Trophoblast cell (in vitro differentiated cells and primary cell): ENCODE measurements at places on chromosomes 2 and 18.
A peak's percentile ranks its signal among the peaks of the same experiment; 100 is the strongest.

DNA sequence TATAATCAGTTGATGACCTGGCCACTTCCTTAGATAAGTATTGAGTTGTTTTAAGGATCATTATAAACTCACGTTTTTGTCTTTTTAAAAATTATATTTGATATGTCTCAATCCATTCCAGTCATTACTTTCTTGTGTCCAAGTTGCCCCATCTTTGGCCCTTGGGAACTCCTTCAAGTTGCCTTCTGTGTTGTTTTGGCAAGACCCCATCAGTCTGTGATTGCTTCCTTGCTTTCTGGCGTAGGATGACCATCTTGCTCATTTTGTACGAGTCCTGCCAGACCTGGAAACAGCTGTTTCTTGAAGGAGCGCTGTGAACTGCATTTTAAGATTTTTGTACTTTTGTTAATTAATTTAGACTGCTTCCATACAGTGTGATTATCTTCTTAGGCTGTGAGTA lies 68.9 kb upstream of the ITM2C start:
- peaks cover 11% of the 10 kb centered on the region for H3K36me3 ChIP-seq
- H3K27me3 ChIP-seq, result no peaks in the 10 kb centered on the region
- no peak overlapping the region for H3K4me3 ChIP-seq
- DNase-seq, result no peak
- peaks cover 4% of the 10 kb centered on the region for H3K4me1 ChIP-seq

- no peak overlapping the region for H3K27ac ChIP-seq
- H3K4me1 ChIP-seq, result no peaks in the 10 kb centered on the region
- no peaks in the 10 kb centered on the region for H3K36me3 ChIP-seq
- DNase-seq, result no peak
- no peaks in the 10 kb centered on the region for H3K27me3 ChIP-seq
Observed at GRCh38 chr2:103734911-103735310, 973.1 kb downstream of the TMEM182 start.

- no peak for DNase-seq
- H3K36me3 ChIP-seq, result no peaks in the 10 kb centered on the region
- H3K27me3 ChIP-seq, result no peaks in the 10 kb centered on the region
- H3K27ac ChIP-seq, result no peak overlapping the region
- H3K4me1 ChIP-seq, result peaks cover 10% of the 10 kb centered on the region
Observed at GRCh38 chr2:222969491-222969890, 82.5 kb upstream of the KCNE4 start.

- peak; percentile 71 for DNase-seq
- H3K27me3 ChIP-seq, result peaks cover 19% of the 10 kb centered on the region
- no peak overlapping the region for H3K27ac ChIP-seq
- peaks cover 10% of the 10 kb centered on the region for H3K4me1 ChIP-seq
- peak overlapping the region; percentile 82 for H3K4me3 ChIP-seq
Observed at GRCh38 chr2:235669269-235669831, 175.5 kb downstream of the AGAP1 start.

- H3K27ac ChIP-seq, result no peak overlapping the region
- no peaks in the 10 kb centered on the region for H3K4me1 ChIP-seq
- no peaks in the 10 kb centered on the region for H3K27me3 ChIP-seq
- no peak overlapping the region for H3K4me3 ChIP-seq
- no peaks in the 10 kb centered on the region for H3K36me3 ChIP-seq
Observed at GRCh38 chr2:155404433-155405002, 706.0 kb downstream of the KCNJ3 start.

DNA sequence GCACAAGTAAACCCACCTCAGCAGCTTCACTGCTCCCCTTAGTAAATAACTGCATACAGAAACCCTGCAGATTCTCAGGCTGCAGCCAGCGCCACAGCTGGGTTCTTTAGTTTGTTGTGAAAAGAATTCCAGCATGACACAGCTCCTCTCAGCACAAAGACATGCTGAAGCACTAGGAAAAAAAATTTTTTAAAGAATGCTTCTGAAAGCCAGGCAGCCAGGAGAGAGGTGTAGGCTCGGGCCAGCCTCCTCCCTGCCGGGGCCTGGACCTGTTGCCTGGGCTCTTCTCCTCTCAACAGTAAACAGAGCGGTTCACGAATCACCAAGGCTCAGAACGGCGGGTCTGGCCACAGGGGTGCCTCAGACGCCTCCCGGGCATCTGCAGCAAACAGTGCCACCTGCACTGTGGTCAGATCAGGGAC lies 95.7 kb upstream of the POU3F3 start:
- H3K4me1 ChIP-seq, result no peaks in the 10 kb centered on the region
- peak; percentile 51 for DNase-seq
- H3K27me3 ChIP-seq, result no peaks in the 10 kb centered on the region
- H3K27ac ChIP-seq, result no peak overlapping the region

DNA sequence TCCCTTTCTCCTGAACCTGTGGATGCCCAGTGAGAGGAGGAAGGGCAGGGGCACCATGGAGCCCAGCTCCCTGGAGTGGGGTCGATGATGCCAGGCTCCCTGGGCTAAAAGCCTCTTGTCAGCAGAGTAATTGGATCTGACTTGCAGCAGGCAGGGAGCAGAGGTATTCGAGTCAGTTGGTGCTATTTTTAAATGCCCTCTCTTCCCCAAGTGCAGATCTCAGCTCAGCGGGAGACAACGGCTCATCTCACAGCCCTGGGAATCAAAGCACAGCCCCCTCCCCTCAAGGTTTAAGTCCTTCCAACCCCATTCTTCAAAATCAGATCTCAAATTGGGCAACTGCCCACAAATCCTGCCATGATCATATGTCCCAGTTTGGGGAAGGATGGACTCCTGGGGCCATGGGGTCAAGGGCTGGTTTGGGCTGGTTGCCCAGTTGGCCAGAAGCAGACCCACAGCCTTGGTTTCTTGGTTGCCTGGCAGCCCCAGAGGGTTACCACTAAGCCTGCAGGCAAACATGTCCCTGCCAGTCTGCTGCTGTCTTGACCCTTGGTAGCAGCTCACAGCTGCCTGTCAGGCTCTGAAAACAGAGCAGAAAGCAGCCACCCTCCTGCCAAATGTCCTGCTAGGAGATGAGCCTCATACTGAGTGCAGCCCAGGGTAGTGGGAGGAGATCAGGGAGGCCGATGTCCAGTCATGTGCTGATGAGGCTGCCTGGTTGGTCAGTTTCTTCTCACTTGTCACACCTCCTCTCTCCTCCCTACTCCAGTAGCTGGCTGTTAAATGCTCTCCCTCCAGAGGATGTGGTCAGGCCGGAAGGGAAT lies 244.9 kb downstream of the LOXHD1 start:
- no peaks in the 10 kb centered on the region for H3K27me3 ChIP-seq
- no peak overlapping the region for H3K27ac ChIP-seq
- H3K4me3 ChIP-seq, result no peak overlapping the region
- H3K36me3 ChIP-seq, result no peaks in the 10 kb centered on the region

GRCh38 chr18:39752351-39752750 lies 2186.8 kb upstream of the CELF4 start:
- no peaks in the 10 kb centered on the region for H3K27me3 ChIP-seq
- no peak overlapping the region for H3K27ac ChIP-seq
- H3K4me1 ChIP-seq, result no peaks in the 10 kb centered on the region
- DNase-seq, result peak; percentile 5
- H3K36me3 ChIP-seq, result peaks cover 5% of the 10 kb centered on the region

DNA sequence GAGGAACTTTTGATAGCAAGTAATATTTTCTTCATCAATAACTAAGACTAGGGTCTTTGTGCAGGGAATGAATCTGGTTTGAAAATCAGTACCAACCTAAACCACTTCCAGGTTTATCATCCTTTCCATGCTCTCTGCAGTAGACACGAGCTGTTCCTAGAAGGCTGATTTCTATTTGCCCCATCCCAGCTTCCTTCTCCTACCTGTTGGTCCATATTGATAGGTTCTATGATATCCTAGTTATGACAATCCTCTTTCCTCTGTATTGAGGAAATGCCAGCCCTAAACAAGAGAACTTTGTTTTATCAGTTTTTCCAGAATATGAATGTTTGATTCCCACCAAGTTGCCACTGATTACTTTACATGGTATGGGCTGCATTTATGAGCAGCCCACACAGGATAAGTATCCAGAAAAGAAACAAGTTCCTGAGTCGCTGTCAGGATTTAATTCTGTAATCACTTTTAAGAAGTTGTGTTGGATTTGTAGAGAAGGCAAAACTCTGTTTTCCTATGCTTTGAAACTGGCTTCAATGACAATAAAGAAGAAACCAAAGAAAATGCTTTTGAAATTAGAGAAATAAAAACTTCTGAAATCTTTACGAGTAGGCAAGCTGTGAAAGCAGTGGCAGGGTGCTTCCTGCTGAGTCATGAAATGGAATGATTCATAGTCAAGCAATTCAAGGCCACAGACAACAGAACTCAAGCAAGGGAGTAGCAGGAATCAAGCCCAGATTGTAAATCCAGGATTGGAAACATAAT lies 37.3 kb upstream of the TANK start:
- H3K4me3 ChIP-seq, result no peak overlapping the region
- H3K27me3 ChIP-seq, result no peaks in the 10 kb centered on the region
- peaks cover 6% of the 10 kb centered on the region for H3K4me1 ChIP-seq
- no peaks in the 10 kb centered on the region for H3K36me3 ChIP-seq
- peak; percentile 73 for DNase-seq

DNA sequence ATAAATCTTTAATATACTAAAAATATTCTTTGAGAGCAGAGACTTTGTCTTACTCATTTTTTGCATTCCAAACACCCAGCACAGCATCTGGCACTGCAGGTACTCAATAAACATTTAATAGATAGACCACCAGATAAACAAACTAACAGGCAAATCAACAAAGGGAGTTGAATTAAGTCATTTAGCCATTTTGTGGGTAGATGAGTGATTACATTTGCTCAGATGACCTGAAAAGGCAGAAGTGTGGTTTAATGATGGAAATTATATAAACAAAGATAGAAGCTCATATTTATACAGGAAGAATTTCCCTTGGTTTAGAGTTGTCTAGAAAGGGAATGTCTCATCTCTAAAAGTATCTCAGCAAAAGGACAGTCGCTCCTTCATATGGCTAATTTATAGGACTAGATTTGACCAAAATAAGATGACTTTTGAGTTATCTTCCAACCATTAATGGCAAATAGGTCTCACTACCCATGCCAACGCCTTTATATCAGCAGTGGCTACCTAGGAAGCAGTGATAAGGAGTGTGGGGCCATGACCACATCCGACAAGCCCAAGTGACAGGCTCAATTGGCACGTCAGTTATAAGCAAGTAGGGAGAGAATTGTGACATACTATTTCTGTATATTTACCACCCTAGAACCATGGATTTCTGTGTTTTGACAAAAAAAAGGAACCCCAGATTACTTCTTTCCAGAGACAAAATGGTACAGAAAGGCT lies 173.5 kb downstream of the ATAD2B start:
- no peaks in the 10 kb centered on the region for H3K4me1 ChIP-seq
- H3K4me3 ChIP-seq, result no peak overlapping the region
- H3K27ac ChIP-seq, result no peak overlapping the region
- H3K27me3 ChIP-seq, result no peaks in the 10 kb centered on the region
- H3K36me3 ChIP-seq, result no peaks in the 10 kb centered on the region

- H3K27me3 ChIP-seq, result no peaks in the 10 kb centered on the region
- no peak overlapping the region for H3K4me3 ChIP-seq
Observed at GRCh38 chr2:234931371-234931770, 20.4 kb upstream of the SH3BP4 start.

DNA sequence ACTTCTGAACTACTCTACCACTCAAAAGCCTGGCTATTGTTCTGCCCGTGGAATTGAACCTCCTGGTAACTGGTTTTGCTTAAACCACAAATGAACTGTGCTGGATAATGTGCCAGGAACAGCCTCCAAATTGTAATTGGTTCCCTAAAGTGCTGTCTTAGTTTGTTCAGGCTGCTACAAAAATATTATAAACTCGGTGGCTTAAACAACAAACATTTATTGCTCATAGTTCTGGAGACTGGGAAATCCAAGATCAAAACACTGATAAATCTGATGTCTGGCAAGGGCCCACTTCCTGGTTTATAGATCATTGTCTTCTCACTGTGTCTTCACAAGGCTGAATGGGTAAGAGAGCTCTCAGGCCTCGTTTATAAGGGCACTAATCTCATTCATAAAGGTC lies 149.2 kb upstream of the NCKAP5 start:
- no peaks in the 10 kb centered on the region for H3K27me3 ChIP-seq
- H3K4me1 ChIP-seq, result peaks cover 4% of the 10 kb centered on the region
- H3K36me3 ChIP-seq, result no peaks in the 10 kb centered on the region
- H3K27ac ChIP-seq, result no peak overlapping the region

GRCh38 chr2:222677981-222678380 lies 6.5 kb downstream of the MOGAT1 start:
- no peak overlapping the region for H3K4me3 ChIP-seq
- no peaks in the 10 kb centered on the region for H3K4me1 ChIP-seq
- H3K36me3 ChIP-seq, result no peaks in the 10 kb centered on the region
- DNase-seq, result peak; percentile 71
- no peaks in the 10 kb centered on the region for H3K27me3 ChIP-seq

- H3K4me3 ChIP-seq, result no peak overlapping the region
- H3K36me3 ChIP-seq, result peaks cover 2% of the 10 kb centered on the region
- no peaks in the 10 kb centered on the region for H3K4me1 ChIP-seq
- DNase-seq, result no peak
- no peaks in the 10 kb centered on the region for H3K27me3 ChIP-seq
Observed at GRCh38 chr2:120985174-120985996, 249.7 kb downstream of the GLI2 start.

GRCh38 chr2:12284037-12284436 lies 432.7 kb upstream of the TRIB2 start:
- no peak overlapping the region for H3K4me3 ChIP-seq
- no peaks in the 10 kb centered on the region for H3K27me3 ChIP-seq
- no peaks in the 10 kb centered on the region for H3K36me3 ChIP-seq
- H3K4me1 ChIP-seq, result peaks cover 15% of the 10 kb centered on the region

DNA sequence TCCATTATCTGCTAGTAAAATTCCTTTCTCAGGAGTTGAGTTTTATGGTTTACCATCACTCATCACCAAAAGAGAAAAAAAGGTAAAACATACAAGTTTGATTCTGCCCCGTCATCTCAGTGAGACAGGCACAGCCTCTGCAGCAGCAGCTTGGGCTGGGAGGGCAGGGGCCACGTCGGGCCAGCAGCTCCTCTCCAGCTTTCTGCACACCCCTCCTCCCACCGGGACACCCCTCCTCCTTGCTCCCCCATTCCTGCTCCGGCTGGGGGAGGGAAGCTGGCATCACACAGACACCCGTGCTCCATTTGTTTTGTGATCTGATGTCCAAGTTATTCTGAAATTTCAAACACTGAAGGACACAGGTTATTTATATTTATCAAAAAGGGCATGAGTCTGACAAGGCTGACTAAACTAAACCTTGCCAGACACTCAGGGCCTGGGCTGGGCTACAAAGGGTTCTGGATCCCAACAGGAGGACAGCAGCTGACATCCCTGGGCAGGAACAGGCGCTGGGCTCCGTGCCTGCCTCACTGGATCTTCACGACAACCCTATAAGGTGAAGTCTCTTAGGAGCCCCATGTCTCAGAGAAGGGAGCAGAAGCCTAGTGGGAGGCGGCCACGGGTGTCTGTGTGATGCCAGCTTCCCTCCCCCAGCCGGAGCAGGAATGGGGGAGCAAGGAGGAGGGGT lies 71.4 kb downstream of the HDAC4 start:
- no peak overlapping the region for H3K4me3 ChIP-seq
- no peaks in the 10 kb centered on the region for H3K36me3 ChIP-seq
- no peak for DNase-seq
- H3K27me3 ChIP-seq, result no peaks in the 10 kb centered on the region
- H3K4me1 ChIP-seq, result no peaks in the 10 kb centered on the region

GRCh38 chr2:128732976-128733431 lies 414.3 kb upstream of the HS6ST1 start:
- no peak overlapping the region for H3K4me3 ChIP-seq
- no peaks in the 10 kb centered on the region for H3K27me3 ChIP-seq
- no peak for DNase-seq
- H3K4me1 ChIP-seq, result peaks cover 7% of the 10 kb centered on the region

- DNase-seq, result no peak
- H3K36me3 ChIP-seq, result no peaks in the 10 kb centered on the region
- no peak overlapping the region for H3K4me3 ChIP-seq
- H3K27ac ChIP-seq, result no peak overlapping the region
- H3K27me3 ChIP-seq, result no peaks in the 10 kb centered on the region
- H3K4me1 ChIP-seq, result no peaks in the 10 kb centered on the region
Observed at GRCh38 chr2:25701801-25702200, 28.4 kb upstream of the DTNB start.
